ENCODE measurements at places on chromosomes 12 and 14.
A peak's percentile ranks its signal among the peaks of the same experiment; 100 is the strongest.

DNA sequence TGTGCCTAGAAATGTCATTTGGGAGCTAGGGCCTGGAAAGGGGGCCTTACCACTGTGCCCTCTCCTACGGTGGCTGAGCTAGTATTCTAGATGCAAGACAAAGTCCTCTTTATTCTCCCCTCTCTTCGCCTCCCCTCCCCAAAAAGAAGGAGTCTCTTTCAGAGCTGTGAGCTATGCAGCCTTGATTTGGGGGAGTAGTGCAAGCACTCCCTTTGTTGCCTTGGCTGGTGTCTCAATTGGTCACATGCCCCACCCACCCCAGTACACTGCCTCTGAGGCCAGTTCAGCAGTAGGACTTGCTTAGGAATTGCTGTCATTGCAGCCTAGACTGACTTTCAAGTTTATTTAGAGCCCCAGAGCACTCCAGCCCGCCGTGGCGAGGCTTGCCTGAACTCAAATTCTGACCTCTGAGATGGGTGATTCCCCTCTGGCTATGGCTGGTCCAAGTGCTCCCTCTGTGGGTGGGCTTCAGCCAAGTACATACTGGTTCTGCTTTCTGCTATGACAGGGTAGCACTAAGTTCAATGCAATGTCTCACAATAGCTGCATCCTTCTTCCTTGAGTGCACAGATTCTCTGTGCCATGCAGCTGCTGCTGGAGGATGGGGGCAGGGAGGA lies 37.0 kb upstream of the FBXO33 start:
- DNase-seq: peak; percentile 8

- no peak for DNase-seq
Measured at GRCh38 chr12:64580681-64581080, 29.6 kb upstream of the RASSF3 start.

- peak; percentile 43 for DNase-seq
Measured at GRCh38 chr14:89417465-89418225, 612 bp upstream of the FOXN3 start.

- no peak for DNase-seq
Measured at GRCh38 chr14:96051642-96052540, 12.7 kb downstream of the C14orf132 start.

- DNase-seq: no peak
Measured at GRCh38 chr14:21313512-21313911, 33.6 kb downstream of the RPGRIP1 start.

DNA sequence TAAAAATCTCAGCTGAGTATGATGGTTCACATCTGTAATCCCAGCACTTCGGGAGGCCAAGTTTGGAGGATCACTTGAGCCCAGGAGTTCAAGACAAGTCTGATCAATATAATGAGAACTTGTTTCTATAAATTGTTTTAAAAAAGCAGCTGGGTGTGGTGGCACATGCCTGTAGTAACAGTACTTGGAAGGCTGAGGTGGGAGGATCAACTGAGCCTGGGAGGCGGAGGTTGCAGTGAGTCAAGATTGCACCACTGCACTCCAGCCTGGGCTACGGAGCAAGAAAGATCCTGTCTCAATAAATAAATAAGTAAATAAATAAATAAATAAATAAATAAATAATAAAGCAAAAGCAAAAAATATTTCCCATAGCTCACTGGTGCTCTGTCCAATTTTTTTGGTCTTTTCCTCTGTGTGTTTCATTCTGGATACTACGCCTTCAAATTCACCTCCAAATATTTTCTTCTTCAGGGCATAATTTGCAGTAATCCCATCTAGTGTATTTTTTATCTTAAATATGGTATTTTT lies 32.7 kb upstream of the SNX6 start:
- DNase-seq: no peak

GRCh38 chr14:101478796-101479410 lies 82.4 kb upstream of the DIO3 start:
- no peak for DNase-seq

- peak; percentile 64 for DNase-seq
Measured at GRCh38 chr12:4562034-4562657, at the start of gene DYRK4. TSS of gene DYRK4 (plus strand) at chr12:4562208. CDS start at chr12:4562246, 38 bp downstream.

DNA sequence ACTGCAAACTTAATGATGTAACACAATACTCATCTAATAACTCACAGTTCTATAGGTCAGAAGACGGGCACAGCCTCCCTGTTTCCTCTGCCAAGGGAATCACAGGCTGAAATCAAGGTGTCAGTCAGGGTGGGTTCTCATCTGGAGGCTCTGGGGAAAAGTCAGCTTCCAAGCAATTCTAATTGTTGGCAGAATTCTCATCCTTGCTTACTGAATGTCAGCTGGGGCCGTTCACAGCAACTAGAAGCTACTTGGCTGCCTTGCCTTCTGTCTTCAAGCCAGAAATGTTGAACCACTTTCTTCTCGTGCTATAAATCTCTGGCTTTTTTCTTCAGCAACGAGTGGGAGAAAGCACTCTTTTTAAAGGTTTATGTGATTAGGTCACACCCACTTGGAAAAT lies 80.1 kb upstream of the PDZRN4 start:
- DNase-seq: no peak

DNA sequence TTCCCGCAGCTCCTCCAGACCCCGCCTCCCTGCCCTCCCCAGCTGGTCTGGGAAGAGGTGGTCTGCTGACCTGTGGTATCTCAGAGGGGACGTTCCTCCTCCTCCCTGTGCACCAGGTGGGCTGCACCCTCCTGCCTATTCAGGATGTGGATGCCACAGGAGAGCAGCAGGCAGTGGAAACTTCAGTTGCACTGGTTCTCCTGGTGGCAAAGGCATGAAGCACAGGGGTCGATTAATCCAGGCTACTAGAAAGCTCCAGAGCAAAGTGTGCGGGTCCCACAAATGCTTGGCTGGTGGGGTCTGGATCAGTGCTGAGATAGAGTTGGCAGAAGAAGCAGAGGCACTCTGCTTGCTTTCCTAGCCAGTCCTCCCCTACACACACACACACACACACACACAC lies 197.0 kb downstream of the SLC41A2 start:
- no peak for DNase-seq

- no peak for DNase-seq
Measured at GRCh38 chr14:104237651-104238423, 99.5 kb downstream of the KIF26A start.
